Natural killer cell treated with Interleukin-12 subunit alpha and Interleukin-12 subunit beta and Interleukin-15 and Interleukin-18, amount 100 ng/mL, for 72 hours (primary cell): ENCODE measurements at places on chromosomes 16 and 17. TPM values are rescaled to one million over a fixed set of nuclear protein-coding genes. Genes with fewer than 3 reads are reported as not detected.

GRCh38 chr17:57905875-57906455, 49.2 kb downstream of the CUEDC1 start:
- H3K27me3 ChIP-seq: peaks cover 8% of the 10 kb centered on the region
- H3K4me1 ChIP-seq: peaks cover 5% of the 10 kb centered on the region
- H3K27ac ChIP-seq: no peak overlapping the region
- no peak overlapping the region for H3K4me3 ChIP-seq

DNA sequence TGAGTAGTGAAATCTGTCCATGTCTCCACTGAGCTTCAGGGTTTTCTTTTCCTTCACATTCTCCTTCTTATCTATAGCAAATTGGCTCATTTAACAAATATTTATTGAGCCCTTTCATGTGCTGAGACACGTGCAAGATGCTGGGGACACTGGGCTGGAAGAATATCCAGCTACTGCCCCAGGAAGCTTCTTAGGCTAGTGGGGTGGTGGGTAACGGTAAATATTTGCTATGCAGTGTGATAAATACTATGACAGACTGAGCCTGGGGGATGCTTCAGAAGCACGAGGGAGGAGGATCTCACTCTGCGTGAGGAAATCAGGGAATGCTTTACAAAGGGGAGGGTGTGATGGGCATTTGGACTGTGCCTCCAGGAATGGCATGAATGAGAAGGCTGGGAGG, 524.1 kb downstream of the GRIN2A start:
- no peak for DNase-seq
- H3K27me3 ChIP-seq: peaks cover 2% of the 10 kb centered on the region

DNA sequence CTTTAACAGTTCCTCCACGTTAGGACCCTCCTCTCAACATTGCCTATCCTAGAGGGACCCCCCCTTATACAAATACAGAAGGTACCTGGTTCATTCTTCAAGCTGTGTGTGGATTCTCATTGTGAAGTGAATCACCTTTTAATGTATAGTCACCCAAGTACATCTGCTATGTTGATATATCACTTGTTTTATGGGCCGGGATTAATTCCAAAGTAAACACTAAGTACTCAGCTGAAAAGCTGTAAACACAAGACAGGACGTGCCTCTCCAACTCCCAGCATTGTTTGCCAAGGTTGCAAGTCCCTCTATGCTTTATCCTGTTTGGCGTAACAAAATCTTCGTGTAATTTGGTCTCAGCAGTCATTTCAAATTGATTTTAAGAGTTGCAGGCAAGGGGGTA, 123.6 kb downstream of the RBFOX1 start:
- H3K4me3 ChIP-seq: no peak overlapping the region
- no peaks in the 10 kb centered on the region for H3K4me1 ChIP-seq
- H3K27me3 ChIP-seq: no peaks in the 10 kb centered on the region
- no peak for DNase-seq

- no peaks in the 10 kb centered on the region for H3K36me3 ChIP-seq
- peaks cover 11% of the 10 kb centered on the region for H3K4me1 ChIP-seq
- no peak overlapping the region for H3K4me3 ChIP-seq
- DNase-seq: no peak
- H3K27me3 ChIP-seq: no peaks in the 10 kb centered on the region
- H3K27ac ChIP-seq: no peak overlapping the region
Measured at GRCh38 chr16:2043667-2044451, 3.8 kb downstream of the NTHL1 start.

DNA sequence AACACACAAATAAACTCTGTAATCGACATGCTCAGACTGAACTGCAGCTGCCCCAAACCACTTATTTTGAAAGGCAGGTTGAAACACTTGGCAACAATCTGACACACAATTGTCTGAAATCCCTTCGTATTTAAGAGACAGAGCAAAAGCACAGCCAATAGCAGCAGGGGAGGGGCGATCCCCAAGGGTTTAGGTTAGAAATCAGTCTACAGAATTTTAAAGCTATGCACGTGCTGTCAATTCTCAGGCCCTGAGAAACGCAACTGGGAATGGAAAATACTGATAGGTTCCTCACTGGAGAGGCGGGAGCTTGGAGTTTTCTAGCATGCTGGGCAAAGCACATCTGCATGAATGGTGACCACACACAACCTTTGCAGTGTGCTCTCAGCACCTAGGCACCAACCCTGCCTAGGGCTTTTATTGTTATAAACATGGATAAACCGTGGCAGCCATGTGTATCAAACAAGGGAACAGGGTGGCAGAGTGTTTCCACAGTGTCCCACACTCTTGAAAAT, 168.0 kb downstream of the AATF start:
- H3K4me3 ChIP-seq: no peak overlapping the region
- no peaks in the 10 kb centered on the region for H3K36me3 ChIP-seq
- no peak for DNase-seq

- peak overlapping the region; percentile 82 for H3K27ac ChIP-seq
- DNase-seq: no peak
- H3K4me3 ChIP-seq: no peak overlapping the region
- H3K36me3 ChIP-seq: no peaks in the 10 kb centered on the region
- no peaks in the 10 kb centered on the region for H3K27me3 ChIP-seq
Measured at GRCh38 chr16:69481901-69482341, 57.5 kb downstream of the CYB5B start.

- peaks cover 9% of the 10 kb centered on the region for H3K27me3 ChIP-seq
- H3K36me3 ChIP-seq: no peaks in the 10 kb centered on the region
- no peak overlapping the region for H3K4me3 ChIP-seq
- H3K27ac ChIP-seq: no peak overlapping the region
- peaks cover 4% of the 10 kb centered on the region for H3K4me1 ChIP-seq
Measured at GRCh38 chr17:19336938-19337711, 25.4 kb downstream of the B9D1 start.

GRCh38 chr17:70104791-70105523, 29.9 kb downstream of the KCNJ16 start:
- no peak overlapping the region for H3K27ac ChIP-seq
- H3K36me3 ChIP-seq: no peaks in the 10 kb centered on the region
- H3K4me1 ChIP-seq: peaks cover 2% of the 10 kb centered on the region
- no peak overlapping the region for H3K4me3 ChIP-seq
- no peaks in the 10 kb centered on the region for H3K27me3 ChIP-seq
- no peak for DNase-seq

- no peak overlapping the region for H3K4me3 ChIP-seq
- DNase-seq: no peak
- H3K36me3 ChIP-seq: no peaks in the 10 kb centered on the region
- H3K4me1 ChIP-seq: peaks cover 8% of the 10 kb centered on the region
- H3K27ac ChIP-seq: no peak overlapping the region
- no peaks in the 10 kb centered on the region for H3K27me3 ChIP-seq
Measured at GRCh38 chr16:11602321-11602720, 15.6 kb upstream of the LITAF start.

ETV4 gene
- 1.4 TPM for total RNA-seq

STAC2 gene
- 0.12 TPM for total RNA-seq

HBA1 gene
- not detected for total RNA-seq

ACE gene
- total RNA-seq: not detected

RGS11 gene
- total RNA-seq: not detected

DOC2B gene
- 3.7 TPM for total RNA-seq
